Endothelial cell (in vitro differentiated cells): ENCODE measurements at places on chromosomes 4 and X.

GRCh38 chr4:109967798-109968520, 55.3 kb downstream of the EGF start:
- no peak overlapping the region for H3K27ac ChIP-seq
- H3K4me3 ChIP-seq: no peak overlapping the region
- peaks cover 40% of the 10 kb centered on the region for H3K4me1 ChIP-seq
- no peaks in the 10 kb centered on the region for H3K36me3 ChIP-seq
- peaks cover 5% of the 10 kb centered on the region for H3K27me3 ChIP-seq

GRCh38 chr4:30808276-30808675, 88.1 kb downstream of the PCDH7 start:
- H3K4me3 ChIP-seq: no peak overlapping the region
- no peaks in the 10 kb centered on the region for H3K4me1 ChIP-seq
- no peak overlapping the region for H3K27ac ChIP-seq

- H3K36me3 ChIP-seq: no peaks in the 10 kb centered on the region
- peaks cover 40% of the 10 kb centered on the region for H3K4me1 ChIP-seq
- H3K4me3 ChIP-seq: no peak overlapping the region
These were observed 24.8 kb downstream of the PDGFC start for GRCh38 chr4:156946516-156947424.

- H3K4me1 ChIP-seq: no peaks in the 10 kb centered on the region
- no peak for DNase-seq
- no peak overlapping the region for H3K4me3 ChIP-seq
- H3K27ac ChIP-seq: no peak overlapping the region
- no peaks in the 10 kb centered on the region for H3K27me3 ChIP-seq
These were observed 353.8 kb downstream of the NAP1L3 start for GRCh38 chrX:93319609-93320008.

DNA sequence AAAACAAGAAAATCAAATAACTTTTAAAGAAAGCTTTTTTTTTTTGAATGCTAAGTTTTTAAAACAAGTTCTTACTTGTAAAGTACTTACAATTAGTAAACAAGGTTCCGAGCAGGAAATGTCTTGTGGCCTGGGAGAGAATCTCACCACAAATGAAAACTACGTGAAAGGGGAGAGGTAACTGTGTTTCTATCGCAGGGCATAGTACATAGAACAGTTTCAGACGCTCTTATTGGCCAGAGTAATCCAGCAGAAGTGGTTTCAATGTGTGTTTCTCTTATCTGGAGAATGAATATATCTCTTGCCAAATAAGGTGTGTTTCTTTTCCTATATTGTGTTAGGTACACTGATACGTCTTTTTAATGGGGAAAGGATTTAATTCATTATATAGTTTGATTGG, at the start of gene PLAC8:
Gene PLAC8, minus strand, starts transcription at position 154 of the 400 bp plus-strand sequence. CDS start 6,808 bp downstream, outside the sequence.
- H3K27ac ChIP-seq: no peak within 1 kb of the TSS
- DNase-seq: no peak
- H3K4me1 ChIP-seq: peaks cover 3% of the 10 kb centered on the region

DNA sequence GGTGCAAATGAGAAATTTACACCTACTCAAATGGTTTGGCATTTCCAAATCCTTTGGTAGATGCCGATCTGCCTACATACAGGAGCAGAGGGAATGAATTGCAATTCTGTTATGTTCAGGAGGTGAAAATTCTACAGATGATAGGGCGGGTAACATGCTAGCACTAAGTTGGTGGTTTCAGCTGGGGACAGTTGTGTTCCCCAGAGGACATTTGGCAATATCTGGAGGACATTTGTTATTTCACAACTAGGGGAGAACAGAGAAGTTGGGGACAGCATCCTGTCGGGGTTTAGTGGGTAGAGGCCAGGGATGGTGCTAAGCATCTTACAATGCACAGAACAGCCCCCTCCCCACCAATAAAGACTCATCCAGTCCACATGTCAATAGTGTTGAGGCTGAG, 96.5 kb upstream of the PUDP start:
- no peaks in the 10 kb centered on the region for H3K36me3 ChIP-seq
- H3K4me3 ChIP-seq: no peak overlapping the region
- H3K4me1 ChIP-seq: no peaks in the 10 kb centered on the region
- H3K27ac ChIP-seq: no peak overlapping the region

- H3K27ac ChIP-seq: no peak overlapping the region
- no peaks in the 10 kb centered on the region for H3K36me3 ChIP-seq
- no peaks in the 10 kb centered on the region for H3K27me3 ChIP-seq
- H3K4me1 ChIP-seq: no peaks in the 10 kb centered on the region
These were observed 209.4 kb upstream of the NEIL3 start for GRCh38 chr4:177100307-177100706.

DNA sequence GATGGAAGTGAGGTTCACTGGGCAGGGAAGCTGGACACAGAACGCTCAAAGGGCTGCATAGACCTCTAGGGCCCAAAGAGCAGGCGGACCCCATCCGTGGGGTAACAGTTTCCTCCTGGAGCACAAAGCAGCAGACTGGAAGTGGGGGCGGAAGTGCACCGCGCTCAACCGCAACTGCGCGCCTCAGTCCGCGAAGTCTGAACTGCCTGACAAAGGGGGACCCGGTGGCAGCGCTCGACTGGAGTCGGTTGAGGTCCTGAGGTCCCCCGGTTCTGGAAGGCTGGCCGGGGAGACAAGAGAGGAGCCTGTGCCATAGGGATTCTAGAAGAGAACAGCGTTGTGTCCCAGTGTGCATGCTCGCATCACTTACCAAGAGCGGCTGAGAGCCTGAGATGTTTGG, 58.5 kb downstream of the ALPK1 start:
- no peaks in the 10 kb centered on the region for H3K4me1 ChIP-seq
- no peak overlapping the region for H3K27ac ChIP-seq
- no peak overlapping the region for H3K4me3 ChIP-seq
- no peak for DNase-seq
- peaks cover 7% of the 10 kb centered on the region for H3K36me3 ChIP-seq

DNA sequence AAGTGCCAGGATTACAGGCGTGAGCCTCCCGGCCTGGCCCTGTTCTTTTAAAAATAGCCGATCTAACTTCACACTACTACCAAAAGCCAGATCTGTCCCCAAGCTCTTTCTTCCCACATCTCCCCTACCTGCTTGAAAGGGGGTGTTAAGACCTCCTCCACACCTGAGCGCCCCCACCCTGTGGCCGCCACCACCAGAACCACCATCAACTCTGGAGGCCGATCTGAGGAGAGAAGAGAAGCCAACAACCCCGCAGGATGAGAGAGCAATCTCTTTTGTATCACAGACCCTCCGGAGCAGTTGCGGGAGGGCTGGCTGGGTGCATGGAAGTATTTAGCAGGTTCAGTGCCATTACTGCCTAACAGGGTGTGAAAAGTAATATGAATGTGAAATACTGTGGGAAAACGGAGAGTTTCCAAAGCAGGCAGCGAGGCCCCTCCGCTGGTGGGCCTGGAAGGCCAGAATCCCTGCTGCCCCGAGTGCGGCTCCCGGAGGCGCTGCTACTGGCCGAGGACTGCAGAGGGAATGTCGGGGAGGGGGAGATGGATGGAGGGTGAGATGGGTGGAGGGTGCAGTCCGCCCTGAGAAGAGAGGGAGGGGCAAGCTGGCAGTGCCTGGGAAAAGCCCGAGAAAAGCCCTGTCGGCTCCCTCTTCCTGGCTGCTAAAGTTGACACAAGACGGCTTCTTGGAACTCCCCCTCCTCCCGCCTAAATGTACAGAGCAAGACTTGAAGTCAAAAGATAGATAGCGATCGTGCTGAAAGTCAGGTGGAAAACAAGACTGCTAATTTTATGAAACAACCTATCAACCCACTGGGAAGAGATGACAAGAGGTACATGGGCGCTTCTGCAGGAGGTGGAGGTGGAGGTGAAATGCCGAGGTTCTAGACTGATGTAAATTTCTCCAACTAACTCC, 22.3 kb downstream of the HAND2 start:
- H3K4me1 ChIP-seq: peaks cover 29% of the 10 kb centered on the region
- H3K36me3 ChIP-seq: no peaks in the 10 kb centered on the region
- H3K27ac ChIP-seq: no peak overlapping the region
- H3K27me3 ChIP-seq: peaks cover 37% of the 10 kb centered on the region

DNA sequence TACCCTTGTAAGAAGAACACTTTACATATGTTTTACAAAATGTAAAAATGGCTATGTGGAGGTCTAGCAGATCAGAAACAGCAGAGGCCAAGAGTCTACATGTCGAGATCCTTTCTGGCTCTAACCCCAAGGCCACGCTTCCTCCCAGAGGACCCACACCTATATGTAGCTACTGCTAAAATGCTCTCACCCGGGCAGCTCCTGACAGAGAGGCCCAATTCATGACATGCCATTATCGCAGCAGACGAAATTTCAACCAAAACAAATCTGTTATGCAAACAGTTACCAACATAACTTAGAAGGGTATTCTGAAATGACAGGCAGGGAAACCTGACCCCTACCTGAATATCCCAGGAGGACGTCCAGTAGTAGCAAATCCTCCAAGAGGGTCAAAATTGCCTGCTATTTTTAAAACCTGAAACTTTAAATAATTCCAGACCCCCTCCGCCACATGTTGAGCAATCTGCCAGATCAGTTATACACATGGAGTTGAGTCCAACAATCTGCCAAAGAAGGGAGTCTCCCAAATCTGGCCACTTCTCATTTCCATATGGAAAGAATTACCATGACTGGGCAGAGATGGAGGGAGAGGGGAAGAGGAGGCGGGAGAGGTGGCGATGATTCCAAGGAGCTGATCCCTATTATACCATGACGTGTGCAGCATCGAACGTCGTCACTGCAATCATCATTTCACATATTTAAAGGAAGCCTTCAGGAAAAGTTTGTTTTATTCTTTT, 192.9 kb upstream of the TBL1X start:
- no peaks in the 10 kb centered on the region for H3K4me1 ChIP-seq
- no peak overlapping the region for H3K27ac ChIP-seq
- no peaks in the 10 kb centered on the region for H3K27me3 ChIP-seq

DNA sequence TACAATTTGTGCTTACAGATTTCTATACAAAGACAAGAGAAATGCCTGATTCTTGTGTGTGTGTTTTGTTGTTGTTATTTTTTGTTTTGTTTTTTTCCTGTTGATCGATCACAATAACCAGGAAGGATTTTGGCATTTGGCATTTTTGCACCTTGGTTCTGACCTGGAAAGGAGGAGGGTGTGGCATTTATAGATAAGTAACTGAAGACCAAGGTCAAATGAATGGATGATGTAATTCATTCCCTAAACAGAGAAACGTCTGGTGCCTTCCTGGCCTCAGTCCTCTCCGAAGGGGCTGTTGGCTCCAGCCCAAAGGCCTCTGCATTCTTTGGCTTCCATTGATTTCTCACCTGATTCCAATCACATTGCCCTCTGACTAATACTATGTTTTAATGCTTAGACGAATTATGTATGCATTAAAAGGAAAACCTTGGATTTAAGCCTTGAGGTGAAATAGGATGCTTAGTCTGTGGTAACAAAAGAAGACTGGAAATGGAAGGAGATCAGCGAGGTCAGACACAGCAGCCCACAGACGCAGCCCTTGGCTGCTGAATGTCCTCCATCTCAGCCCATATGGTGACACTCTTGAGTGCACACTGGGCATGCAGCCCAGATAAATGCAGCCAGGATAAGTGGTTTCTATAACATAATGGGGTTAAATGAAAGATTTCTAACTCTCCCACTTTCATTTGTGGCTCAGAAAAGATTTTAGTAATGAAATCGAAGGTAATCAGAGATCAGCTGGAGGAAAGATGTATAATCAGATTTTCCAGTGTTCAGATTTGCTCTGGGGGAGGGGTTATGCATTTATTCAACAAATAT, 60.5 kb upstream of the TRIM2 start:
- no peak overlapping the region for H3K4me3 ChIP-seq
- no peaks in the 10 kb centered on the region for H3K36me3 ChIP-seq
- H3K4me1 ChIP-seq: peaks cover 2% of the 10 kb centered on the region

DNA sequence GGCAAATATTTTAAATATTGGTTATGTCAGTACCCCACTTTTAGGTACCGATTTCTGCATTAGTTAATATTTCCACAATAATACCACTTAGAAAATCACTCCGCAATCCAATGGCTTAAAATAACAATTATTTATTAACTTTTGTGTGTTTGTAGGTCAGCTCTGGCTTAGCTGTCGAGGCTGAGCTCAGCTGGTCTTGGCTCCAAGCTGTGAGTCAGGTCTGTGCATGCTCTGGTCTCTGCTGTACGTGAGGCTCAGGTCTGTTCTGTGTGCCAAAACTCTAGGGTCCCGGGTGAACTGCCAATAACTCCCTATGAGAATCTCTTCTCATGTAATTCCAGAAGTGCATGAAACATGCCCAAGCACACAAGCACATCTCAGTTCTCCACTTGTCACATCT, 245.8 kb upstream of the GK2 start:
- peaks cover 2% of the 10 kb centered on the region for H3K36me3 ChIP-seq
- no peak overlapping the region for H3K4me3 ChIP-seq
- H3K4me1 ChIP-seq: peaks cover 4% of the 10 kb centered on the region
- no peak overlapping the region for H3K27ac ChIP-seq
- no peak for DNase-seq

DNA sequence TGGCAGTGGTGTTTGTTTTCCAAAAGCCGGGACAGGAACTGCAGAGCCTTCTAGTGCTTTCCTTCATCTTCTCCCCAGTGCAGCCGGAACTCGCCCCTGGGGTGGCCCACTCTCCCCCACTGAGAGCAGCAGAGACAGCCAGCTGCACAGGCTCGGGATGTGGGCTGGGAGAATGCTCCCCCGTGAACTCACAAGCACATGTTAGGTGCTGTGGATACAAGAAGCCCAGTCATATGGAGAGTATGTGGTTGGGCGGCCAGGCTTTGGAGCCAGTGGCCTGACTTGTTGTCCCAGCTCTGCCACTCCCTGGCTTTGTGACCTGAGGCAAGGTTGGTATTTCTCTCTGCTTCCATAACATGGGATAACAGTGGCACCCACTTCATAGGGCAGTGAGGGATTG, 9.4 kb upstream of the KIAA0232 start:
- H3K4me3 ChIP-seq: no peak overlapping the region
- peaks cover 12% of the 10 kb centered on the region for H3K27me3 ChIP-seq
- no peak for DNase-seq
- no peaks in the 10 kb centered on the region for H3K36me3 ChIP-seq

DNA sequence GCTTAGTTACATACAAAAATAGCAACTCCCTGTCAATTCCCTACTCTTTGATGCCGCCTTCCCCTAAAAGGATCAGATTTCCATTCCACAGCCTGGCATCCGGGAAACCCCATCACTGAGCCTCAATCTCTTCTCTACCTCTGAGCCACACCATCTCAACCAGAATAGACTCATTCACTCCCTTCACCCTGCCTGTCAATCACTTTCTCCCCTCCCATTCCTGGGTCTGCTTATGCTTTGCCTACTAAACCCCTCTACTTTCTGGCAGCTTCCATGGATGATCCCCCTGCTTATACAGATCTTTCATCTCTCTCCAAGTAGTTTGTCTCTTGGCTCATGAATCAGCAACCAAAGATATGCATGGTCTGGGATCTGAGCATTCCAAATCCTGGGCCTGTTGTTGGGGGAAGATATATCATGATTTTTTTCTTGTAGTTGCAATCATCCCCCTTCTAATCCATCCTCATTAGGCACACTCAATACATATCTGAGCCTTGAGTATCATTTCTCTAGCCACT, 2.6 kb downstream of the AMER1 start:
- H3K4me1 ChIP-seq: no peaks in the 10 kb centered on the region
- no peak overlapping the region for H3K4me3 ChIP-seq
- H3K27me3 ChIP-seq: peaks cover 3% of the 10 kb centered on the region
- H3K36me3 ChIP-seq: no peaks in the 10 kb centered on the region
- no peak overlapping the region for H3K27ac ChIP-seq
